ENCODE measurements at places on chromosomes 1 and 21.
A peak's percentile ranks its signal among the peaks of the same experiment; 100 is the strongest.

DNA sequence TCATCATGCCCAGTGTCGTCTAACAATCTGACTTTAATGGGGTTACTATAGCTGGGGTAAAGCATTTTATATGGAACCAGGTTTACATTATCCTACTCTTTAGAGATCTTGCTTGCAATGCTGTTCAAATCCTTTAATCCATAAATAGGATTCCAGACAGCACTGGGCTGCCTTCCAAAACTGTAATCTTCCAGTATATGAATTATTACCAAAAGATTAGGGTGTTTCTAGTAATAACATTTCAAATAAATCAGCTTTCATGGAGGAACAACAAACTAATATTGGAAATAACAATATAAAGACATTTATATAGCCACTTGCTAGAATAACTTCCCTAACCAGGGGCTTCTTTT, 88.6 kb upstream of the PLXNA2 start:
- no peaks in the 10 kb centered on the region for H3K36me3 ChIP-seq
- no peak overlapping the region for H3K27ac ChIP-seq
- H3K4me3 ChIP-seq, result no peak overlapping the region
- H3K27me3 ChIP-seq, result peaks cover 81% of the 10 kb centered on the region

DNA sequence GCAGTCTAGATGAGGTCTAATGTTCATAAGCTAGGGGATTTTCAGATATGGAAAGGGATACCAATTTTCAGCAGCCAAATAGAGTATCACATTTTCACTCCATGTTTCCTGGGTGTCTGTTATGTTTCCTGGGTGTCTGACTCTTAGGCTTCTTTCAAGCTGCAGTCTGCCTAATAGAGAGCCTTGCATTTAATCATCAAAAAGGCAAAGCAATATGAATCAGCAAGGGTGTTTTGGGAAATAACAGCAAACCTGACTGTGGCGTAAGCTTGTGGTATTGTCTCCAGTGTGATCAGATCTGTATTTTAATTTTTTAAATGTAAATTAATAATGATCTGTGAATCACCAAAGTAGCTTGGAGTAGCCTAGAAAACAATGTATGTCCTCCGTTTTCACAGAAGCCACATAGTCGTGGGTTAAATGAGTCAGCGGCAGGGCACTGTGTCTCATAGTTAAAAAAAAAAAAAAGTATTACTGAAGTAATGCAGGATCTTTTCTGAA, 10.4 kb downstream of the LGALS8 start:
- peaks cover 34% of the 10 kb centered on the region for H3K4me1 ChIP-seq
- H3K27ac ChIP-seq, result peak overlapping the region; percentile 9
- H3K27me3 ChIP-seq, result no peaks in the 10 kb centered on the region

- peaks cover 11% of the 10 kb centered on the region for H3K4me1 ChIP-seq
- no peaks in the 10 kb centered on the region for H3K27me3 ChIP-seq
- no peak overlapping the region for H3K27ac ChIP-seq
- no peak for DNase-seq
- H3K4me3 ChIP-seq, result no peak overlapping the region
- no peaks in the 10 kb centered on the region for H3K36me3 ChIP-seq
These were observed 356.6 kb upstream of the USP24 start for GRCh38 chr1:55571767-55572166.

DNA sequence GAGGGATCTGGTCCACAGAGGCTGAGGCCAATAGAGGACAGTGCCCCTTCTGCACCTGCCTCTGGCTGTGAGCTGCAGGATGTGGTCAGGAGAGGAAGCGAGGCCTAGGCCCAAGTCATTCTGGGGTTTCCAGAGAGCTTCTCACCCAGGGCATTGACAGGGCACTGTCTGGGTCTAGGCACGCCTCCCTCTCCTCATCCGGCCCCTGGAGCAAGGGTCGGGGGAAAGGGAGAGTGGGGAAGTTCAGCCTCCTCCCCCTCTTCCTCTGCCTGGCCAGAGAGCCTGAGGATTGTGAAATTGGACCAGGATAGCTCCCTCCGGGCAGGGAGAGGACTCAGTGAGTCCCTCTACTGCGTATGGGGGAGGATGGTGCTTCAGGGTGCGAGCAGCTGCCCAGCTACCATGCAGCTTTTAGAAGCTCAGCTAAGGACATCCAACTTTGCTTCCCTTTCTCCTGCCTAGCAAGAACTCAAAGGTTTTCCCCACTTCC, 6.3 kb upstream of the INAVA start:
- no peak overlapping the region for H3K4me3 ChIP-seq
- H3K4me1 ChIP-seq, result peaks cover 36% of the 10 kb centered on the region
- H3K27ac ChIP-seq, result no peak overlapping the region
- no peaks in the 10 kb centered on the region for H3K36me3 ChIP-seq

GRCh38 chr1:161074676-161075368, 5.1 kb upstream of the ARHGAP30 start:
- H3K4me3 ChIP-seq, result peak overlapping the region; percentile 90
- no peaks in the 10 kb centered on the region for H3K27me3 ChIP-seq
- peaks cover 17% of the 10 kb centered on the region for H3K36me3 ChIP-seq
- peaks cover 48% of the 10 kb centered on the region for H3K4me1 ChIP-seq
- H3K27ac ChIP-seq, result peak overlapping the region; percentile 95

- no peak overlapping the region for H3K27ac ChIP-seq
- H3K4me1 ChIP-seq, result no peaks in the 10 kb centered on the region
- no peaks in the 10 kb centered on the region for H3K27me3 ChIP-seq
- DNase-seq, result no peak
- no peak overlapping the region for H3K4me3 ChIP-seq
These were observed 27.2 kb upstream of the ITLN2 start for GRCh38 chr1:160981584-160982411.

DNA sequence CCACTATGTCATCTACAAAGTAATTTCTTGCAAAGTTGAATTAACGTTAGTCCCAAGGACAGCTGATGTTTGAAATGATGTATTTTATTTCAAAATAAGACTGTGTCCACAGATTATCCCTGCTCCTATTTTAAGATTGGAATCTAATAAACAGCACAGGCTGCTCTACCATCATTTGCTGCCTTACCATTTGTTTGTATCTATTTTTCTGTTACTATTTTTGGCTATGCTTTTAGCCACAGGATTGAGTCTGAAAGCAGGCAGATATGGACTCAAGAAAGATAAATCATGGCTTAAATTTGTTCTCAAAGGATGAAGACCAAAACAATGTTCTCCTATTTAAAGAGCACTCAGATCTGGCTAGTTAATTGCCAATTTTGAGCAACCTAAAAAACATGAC, 105.3 kb downstream of the RGS2 start:
- H3K27ac ChIP-seq, result peak overlapping the region; percentile 92
- H3K27me3 ChIP-seq, result no peaks in the 10 kb centered on the region
- peaks cover 23% of the 10 kb centered on the region for H3K4me1 ChIP-seq
- H3K4me3 ChIP-seq, result no peak overlapping the region
- no peaks in the 10 kb centered on the region for H3K36me3 ChIP-seq
- DNase-seq, result no peak

DNA sequence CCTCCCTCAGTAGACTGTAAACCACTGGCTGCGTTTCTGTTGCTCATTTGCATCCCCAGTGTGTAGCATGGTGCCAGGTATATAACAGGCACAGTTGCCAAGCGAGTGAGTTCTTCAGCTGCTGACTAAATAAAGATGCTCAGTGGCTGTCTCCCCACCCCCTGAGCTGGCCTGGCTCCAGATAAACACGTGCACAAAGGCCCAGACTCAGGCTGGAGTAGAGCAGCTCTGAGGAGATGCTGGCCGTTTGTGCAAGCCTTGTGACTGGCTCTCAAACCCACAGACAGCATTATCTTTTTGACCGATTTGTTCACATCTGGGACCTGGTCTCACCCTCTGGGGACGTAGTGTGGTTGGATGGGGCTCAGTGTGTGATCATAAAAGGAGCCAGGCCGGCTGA, 7.1 kb downstream of the CHRNB2 start:
- peak; percentile 56 for DNase-seq
- H3K27me3 ChIP-seq, result peaks cover 29% of the 10 kb centered on the region
- H3K27ac ChIP-seq, result no peak overlapping the region

DNA sequence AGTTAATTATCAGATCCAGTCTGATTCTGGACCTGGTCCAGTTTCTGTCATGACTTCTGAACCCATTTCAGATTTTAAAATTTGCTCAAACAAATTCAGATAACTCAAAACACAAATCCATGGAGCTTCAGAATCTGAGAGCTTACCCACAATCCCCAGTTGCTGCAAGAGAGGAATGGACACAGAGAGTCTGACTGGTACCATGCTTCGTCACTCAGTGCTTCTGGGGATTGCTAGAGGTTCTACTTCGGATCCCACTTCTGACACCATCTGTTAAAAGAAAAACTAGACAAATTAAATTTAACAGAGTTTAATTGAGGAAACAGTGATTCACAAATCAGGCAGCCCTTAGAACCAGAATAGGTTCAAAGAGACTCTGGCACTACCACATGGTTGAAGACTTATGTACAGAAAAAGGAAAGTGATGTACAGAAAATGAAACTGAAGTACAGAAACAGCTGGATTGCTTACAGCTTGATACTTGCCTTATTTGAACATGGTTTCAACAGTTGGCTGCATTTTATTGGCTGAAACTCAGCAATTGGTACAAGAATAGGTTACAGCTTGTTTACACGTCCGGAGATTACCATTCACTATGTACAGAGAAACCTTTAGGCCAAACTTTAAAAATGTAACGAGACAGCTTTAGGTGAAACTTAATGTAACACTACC, 60.7 kb upstream of the TEKT2 start:
- H3K36me3 ChIP-seq, result peaks cover 69% of the 10 kb centered on the region
- H3K4me3 ChIP-seq, result no peak overlapping the region
- no peaks in the 10 kb centered on the region for H3K27me3 ChIP-seq
- no peak for DNase-seq
- peaks cover 6% of the 10 kb centered on the region for H3K4me1 ChIP-seq
- H3K27ac ChIP-seq, result no peak overlapping the region

GRCh38 chr1:233655301-233655740, 41.4 kb downstream of the KCNK1 start:
- H3K4me3 ChIP-seq, result no peak overlapping the region
- DNase-seq, result peak; percentile 58
- peaks cover 54% of the 10 kb centered on the region for H3K4me1 ChIP-seq
- H3K27me3 ChIP-seq, result no peaks in the 10 kb centered on the region
- peak overlapping the region; percentile 18 for H3K27ac ChIP-seq

DNA sequence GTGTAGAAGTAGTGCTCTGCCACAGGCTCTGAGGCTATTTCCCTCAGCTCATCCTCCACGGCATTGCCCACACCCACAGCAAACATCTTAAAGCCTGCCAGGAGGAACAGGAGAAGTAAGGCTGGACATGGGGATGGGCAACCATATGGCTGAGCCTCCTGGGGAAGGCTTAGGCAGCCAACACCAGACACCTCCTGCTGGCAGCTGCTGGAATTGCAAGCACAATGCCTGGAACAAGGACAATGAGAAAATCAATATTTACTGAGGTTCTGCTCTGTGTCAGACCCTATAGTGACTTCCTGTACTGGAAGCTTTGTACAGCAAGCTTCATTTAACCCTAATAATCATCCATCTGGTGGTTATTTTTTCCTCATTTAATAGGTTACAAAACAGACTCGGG, 8.2 kb downstream of the MATN1 start:
- H3K36me3 ChIP-seq, result peaks cover 6% of the 10 kb centered on the region
- no peak overlapping the region for H3K4me3 ChIP-seq
- H3K4me1 ChIP-seq, result peaks cover 5% of the 10 kb centered on the region
- peaks cover 11% of the 10 kb centered on the region for H3K27me3 ChIP-seq
